ENCODE measurements at places on chromosomes 16 and 17. TPM values are rescaled to one million over a fixed set of nuclear protein-coding genes. Genes with fewer than 3 reads are reported as not detected.

DNA sequence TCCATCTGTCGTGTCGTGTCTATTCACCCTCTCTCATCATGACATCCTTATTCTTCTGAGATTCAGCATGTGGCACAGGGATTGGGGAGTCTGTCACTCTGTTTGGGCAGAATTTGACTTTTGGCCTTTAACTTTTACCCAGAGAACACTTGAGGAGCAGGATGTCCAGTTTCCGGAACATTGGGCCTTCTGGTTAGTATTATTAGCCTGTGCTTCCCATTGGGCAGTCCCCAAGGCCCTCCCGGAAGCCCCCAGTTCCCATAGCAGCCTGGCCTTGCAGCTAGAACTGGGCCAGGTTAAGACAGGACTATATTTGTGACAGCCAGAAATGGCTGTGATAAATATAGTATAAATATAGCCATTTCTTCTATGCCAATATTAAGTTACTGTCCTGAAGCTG is 9.6 kb downstream of the SCN4A start:
- peaks cover 2% of the 10 kb centered on the region for H3K27me3 ChIP-seq
- peaks cover 6% of the 10 kb centered on the region for H3K4me1 ChIP-seq
- H3K4me3 ChIP-seq = no peak overlapping the region
- DNase-seq = no peak
- H3K27ac ChIP-seq = no peak overlapping the region

Gene PARD6A
- total RNA-seq = 16.1 TPM

Gene MMP2
- not detected for total RNA-seq

GRCh38 chr17:14427900-14428647 is 127.2 kb downstream of the HS3ST3B1 start:
- peaks cover 3% of the 10 kb centered on the region for H3K27me3 ChIP-seq
- H3K4me1 ChIP-seq = peaks cover 41% of the 10 kb centered on the region
- DNase-seq = peak; percentile 54

DNA sequence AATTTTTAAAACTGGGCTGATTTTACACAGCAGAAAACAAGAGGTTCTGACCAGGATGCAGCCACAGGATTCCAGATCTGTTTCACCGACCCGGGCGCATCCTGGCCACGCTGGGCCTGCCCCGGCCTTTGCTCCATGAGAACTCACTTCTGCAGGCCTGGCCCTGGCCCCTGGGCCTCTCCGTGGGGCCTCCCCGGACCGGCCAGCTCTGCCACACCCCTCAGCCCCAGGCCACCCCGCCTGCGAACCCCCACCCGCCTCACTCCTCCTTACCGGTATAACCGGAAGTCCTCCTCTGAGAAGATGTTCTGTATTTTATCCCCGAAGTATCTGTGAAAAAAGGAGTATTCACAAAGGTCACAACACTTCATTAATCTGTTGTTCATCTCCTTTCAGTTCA is 13.1 kb upstream of the HEXD start:
- H3K4me3 ChIP-seq = no peak overlapping the region
- no peak for DNase-seq
- no peaks in the 10 kb centered on the region for H3K27me3 ChIP-seq
- peaks cover 19% of the 10 kb centered on the region for H3K4me1 ChIP-seq
- no peak overlapping the region for H3K27ac ChIP-seq
- peaks cover 23% of the 10 kb centered on the region for H3K36me3 ChIP-seq

Gene KCNJ12
- not detected for total RNA-seq

Gene TERB1
- not detected for total RNA-seq

DNA sequence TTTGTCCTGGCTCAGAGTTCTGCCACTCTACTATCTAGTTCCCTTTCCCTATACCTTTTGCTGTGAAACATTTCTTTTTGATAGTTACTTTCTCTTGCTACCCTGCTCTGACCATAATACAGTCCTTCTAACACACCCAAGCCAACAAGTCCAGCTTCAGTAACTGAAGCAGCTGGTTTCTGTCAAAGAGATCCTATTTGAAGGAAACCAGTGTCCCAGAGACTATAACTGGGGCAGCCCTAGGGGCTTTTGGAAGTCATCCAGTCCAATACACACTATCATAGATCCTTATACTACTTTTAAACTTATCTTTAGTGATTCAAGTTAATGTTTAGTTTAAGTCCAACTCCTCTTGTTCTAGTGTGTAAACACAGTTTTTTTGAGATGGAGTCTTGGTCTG is 17.3 kb upstream of the DHRS13 start:
- H3K27me3 ChIP-seq = no peaks in the 10 kb centered on the region
- no peak overlapping the region for H3K4me3 ChIP-seq
- H3K27ac ChIP-seq = no peak overlapping the region

DNA sequence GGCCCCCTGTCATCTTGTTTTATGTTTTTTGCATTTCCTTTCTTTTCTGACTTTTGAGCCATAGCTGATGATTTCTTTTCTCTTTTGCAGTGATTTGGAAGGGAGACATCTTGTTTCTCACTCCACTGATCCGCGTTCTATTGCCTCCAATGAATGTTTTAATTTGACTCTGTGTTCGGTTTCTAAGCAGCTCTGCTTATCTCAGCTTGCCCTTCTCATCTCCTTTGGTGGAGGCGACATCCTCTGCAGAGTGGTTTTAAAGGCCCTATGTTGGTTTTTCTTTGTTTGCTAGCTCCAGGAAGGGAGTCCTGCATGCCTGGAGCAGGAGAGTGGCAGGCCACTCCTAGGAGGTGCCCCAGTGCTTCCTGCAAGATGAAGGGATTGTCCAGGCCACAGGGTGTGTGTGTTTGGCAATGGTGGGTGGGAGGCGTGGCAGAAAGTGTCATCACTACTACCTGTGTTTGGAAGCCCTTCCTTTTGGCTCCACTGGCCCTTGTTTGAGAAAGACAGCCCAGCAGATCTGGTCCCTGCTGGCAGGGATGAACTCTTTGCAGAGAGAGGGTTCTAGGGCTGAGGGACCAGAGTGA is 13.6 kb downstream of the SMPD3 start:
- no peak overlapping the region for H3K4me3 ChIP-seq
- DNase-seq = no peak
- H3K4me1 ChIP-seq = peaks cover 7% of the 10 kb centered on the region
- H3K27me3 ChIP-seq = peaks cover 21% of the 10 kb centered on the region
- no peaks in the 10 kb centered on the region for H3K36me3 ChIP-seq
- H3K27ac ChIP-seq = no peak overlapping the region

GRCh38 chr16:569445-570254 is at the start of gene PIGQ:
TSS of gene PIGQ (plus strand) at chr16:569968. CDS start at chr16:574075, 4,107 bp downstream.
- DNase-seq = peak; percentile 65
- peak within 1 kb of the TSS; percentile 85 for H3K4me3 ChIP-seq
- peak within 1 kb of the TSS; percentile 89 for H3K27ac ChIP-seq
- H3K27me3 ChIP-seq = no peaks in the 10 kb centered on the region
- H3K36me3 ChIP-seq = no peaks in the 10 kb centered on the region
- H3K4me1 ChIP-seq = peaks cover 32% of the 10 kb centered on the region

DNA sequence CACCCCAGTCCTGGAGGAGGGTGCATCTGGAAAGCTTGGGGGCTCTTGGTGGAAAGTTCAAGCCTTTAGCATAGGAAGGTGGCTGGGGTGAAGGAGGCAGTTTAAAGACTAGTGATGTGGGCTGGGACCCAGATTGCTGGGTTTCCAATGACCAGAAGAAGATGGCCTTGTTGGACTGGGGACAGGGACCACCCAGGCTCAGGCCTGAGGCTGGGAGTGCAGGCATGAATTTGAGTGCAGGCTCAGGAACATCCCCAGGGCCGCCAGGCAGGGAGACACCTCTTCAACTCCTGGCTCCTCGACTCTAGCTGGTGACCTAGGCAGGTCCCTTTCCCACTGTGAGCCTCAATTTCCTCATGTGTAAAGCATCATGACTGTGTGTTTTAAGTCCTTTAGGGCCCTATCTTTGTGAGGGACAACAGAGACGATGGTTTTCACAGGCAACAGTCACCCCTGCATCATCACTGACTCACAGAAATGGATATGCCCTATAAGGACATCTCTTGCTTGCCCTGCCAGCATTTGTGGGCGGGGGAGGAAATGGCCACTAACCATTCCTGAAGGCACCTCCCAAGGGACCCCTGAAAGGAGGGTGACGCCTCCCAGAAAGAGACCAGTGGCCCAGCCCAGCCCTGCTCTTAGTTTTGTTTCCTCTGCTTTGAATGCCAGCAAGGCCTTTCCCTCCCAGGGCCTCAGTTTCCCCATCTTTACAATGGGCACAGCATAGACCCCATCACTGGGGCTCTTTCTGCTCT is 11.1 kb downstream of the NLRC5 start:
- peaks cover 90% of the 10 kb centered on the region for H3K4me1 ChIP-seq
- H3K27me3 ChIP-seq = no peaks in the 10 kb centered on the region
- H3K4me3 ChIP-seq = peak overlapping the region; percentile 54
- no peak for DNase-seq
- peak overlapping the region; percentile 91 for H3K27ac ChIP-seq

Gene CTRL
- 6.9 TPM for total RNA-seq

DNA sequence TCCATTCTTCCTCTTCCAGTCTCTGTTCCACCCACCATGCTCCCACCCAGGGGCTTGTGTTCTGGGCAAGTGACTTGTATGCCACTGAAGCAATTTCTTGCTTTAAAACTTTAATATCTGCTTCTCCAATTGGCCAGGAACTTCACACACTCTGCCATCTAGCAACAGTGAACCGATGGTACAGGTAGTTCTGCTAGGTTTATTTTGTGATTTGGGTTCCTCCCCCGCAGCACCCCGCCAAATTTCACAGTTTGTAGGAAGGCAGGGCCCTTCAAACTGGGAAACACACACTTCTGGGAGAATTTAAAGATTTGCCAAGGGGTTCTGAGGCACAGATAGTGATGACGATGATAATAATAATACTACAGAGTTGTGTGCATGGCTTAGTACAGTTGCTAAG is 3.3 kb downstream of the ARSG start:
- no peak overlapping the region for H3K27ac ChIP-seq
- H3K4me3 ChIP-seq = no peak overlapping the region
- peaks cover 54% of the 10 kb centered on the region for H3K4me1 ChIP-seq
- DNase-seq = no peak
- peaks cover 7% of the 10 kb centered on the region for H3K36me3 ChIP-seq

Gene ATP6V0D1
- 37.7 TPM for total RNA-seq

- no peak overlapping the region for H3K4me3 ChIP-seq
- no peak for DNase-seq
- H3K27ac ChIP-seq = no peak overlapping the region
- H3K4me1 ChIP-seq = no peaks in the 10 kb centered on the region
These were observed 9.3 kb upstream of the CARD14 start for GRCh38 chr17:80160536-80160935.

- H3K36me3 ChIP-seq = no peaks in the 10 kb centered on the region
- no peak overlapping the region for H3K27ac ChIP-seq
- no peak overlapping the region for H3K4me3 ChIP-seq
- no peaks in the 10 kb centered on the region for H3K27me3 ChIP-seq
These were observed 255.0 kb upstream of the RBFOX1 start for GRCh38 chr16:7077636-7078035.

DNA sequence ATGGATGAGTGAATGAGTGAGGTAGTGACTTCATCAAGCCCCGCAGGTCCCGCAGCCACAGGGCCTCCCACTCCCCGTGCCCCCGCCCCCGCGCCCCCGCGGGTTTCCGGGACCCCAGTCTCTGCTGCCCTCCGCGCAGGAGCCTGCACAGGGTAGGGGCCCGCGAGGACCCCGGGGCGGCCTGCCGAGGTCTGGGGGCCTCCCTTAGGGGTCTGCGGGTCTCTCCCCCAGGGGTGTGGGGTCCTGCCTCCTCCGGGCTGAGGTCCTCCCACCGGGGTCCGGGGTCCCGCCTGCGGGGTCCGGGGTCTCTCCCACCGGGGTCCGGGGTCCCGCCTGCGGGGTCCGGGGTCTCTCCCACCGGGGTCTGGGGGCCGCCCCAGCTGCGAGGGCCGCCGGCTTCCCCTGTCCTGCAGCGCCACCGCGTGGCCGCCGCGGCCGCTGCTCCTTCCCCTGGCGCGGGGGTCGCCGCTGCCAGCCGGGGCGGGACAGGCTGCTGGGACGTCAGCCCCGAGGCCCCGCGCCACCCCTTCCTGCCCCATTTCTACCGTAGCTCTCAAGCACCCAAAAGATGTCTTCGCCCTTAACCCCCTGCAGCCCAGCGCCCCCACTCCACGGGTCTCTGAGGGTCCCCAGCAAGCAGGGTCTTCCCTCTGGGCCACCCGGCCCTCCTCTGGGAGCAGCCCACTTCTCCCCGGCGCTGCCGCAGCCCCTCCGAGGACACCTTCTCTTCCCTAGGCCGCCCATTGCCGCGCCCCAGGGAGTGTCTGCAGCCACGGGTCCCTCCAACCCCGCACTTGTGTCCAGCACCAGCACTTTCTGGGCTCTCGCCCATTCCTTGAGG is 10.4 kb upstream of the CHMP6 start:
- no peak for DNase-seq
- H3K27me3 ChIP-seq = peaks cover 9% of the 10 kb centered on the region
- no peak overlapping the region for H3K27ac ChIP-seq
- H3K4me1 ChIP-seq = peaks cover 11% of the 10 kb centered on the region

Gene SPATA33
- 15.1 TPM for total RNA-seq

DNA sequence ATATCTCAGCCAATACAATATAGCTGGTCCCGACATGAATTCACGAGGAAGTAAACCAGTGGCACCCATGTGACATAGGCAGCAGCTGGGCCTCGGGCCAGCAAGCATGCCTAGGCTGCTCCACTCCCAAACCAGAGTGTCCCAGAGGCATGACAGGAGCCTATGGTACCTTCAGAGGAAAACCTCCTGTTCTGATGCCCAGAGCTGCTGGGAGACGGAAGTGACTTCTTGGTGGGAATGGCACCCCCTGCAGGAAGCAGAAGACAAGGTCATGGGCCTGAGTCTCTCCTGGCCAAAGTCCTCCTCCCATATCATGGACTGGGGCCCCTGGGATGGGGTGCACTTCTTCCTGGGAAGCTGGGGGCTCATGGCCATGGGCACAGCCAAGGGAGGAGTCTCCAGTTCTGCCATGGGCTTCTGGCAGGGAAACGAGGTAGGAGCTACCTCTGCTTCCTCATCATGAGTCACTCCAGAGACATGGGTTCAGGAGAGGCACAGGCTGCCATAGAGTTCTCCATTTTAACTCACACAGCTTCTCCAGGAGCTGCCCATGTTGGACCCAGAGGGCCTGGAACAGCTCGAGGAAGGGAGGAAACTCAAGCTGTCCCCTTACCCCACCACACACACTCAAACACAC is 13.4 kb downstream of the FBF1 start:
- H3K27ac ChIP-seq = no peak overlapping the region
- no peak overlapping the region for H3K4me3 ChIP-seq
- no peaks in the 10 kb centered on the region for H3K4me1 ChIP-seq
- H3K27me3 ChIP-seq = no peaks in the 10 kb centered on the region

DNA sequence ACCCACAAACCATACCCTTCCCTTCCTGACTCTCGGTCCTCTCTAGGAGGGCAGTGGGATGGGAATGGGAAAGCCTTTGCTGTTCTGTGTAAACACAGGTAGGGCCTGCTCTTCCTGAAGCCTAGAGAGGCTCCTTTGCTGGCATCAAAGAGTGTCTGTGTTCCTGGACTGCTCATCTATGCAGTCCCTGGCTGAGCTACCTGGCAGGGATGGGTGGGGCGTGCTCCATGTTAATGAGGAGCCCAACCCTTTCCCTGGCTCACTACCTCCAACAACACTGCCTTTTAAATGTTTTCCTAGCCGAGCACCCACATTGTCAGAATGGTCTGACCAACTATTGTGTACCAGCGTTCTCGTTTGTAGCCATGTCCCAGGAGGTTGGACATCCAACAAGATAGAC is 26.6 kb upstream of the NAGLU start:
- no peak overlapping the region for H3K27ac ChIP-seq
- no peak for DNase-seq
- H3K36me3 ChIP-seq = peaks cover 7% of the 10 kb centered on the region

GRCh38 chr17:13953841-13954240 is 115.5 kb upstream of the COX10 start:
- no peak overlapping the region for H3K4me3 ChIP-seq
- peaks cover 11% of the 10 kb centered on the region for H3K36me3 ChIP-seq
- H3K27me3 ChIP-seq = no peaks in the 10 kb centered on the region
- no peak for DNase-seq
- H3K4me1 ChIP-seq = no peaks in the 10 kb centered on the region
- H3K27ac ChIP-seq = no peak overlapping the region

- H3K27ac ChIP-seq = no peak overlapping the region
- peaks cover 73% of the 10 kb centered on the region for H3K27me3 ChIP-seq
- DNase-seq = no peak
These were observed 28.5 kb downstream of the SRCIN1 start for GRCh38 chr17:38577244-38577643.
